ENCODE measurements at places on chromosomes 4 and X.

GRCh38 chr4:17805580-17806155 lies 4.9 kb downstream of the DCAF16 start:
- no peak for DNase-seq

- no peak for DNase-seq
These were observed 983.2 kb upstream of the IGFBP7 start for GRCh38 chr4:58093352-58093751.

GRCh38 chrX:52166840-52167239 lies 17.8 kb upstream of the MAGED4 start:
- DNase-seq: no peak

GRCh38 chr4:107740950-107741701 lies 21.1 kb upstream of the PAPSS1 start:
- no peak for DNase-seq

- DNase-seq: no peak
These were observed 198.5 kb downstream of the RELL1 start for GRCh38 chr4:37487668-37488067.

DNA sequence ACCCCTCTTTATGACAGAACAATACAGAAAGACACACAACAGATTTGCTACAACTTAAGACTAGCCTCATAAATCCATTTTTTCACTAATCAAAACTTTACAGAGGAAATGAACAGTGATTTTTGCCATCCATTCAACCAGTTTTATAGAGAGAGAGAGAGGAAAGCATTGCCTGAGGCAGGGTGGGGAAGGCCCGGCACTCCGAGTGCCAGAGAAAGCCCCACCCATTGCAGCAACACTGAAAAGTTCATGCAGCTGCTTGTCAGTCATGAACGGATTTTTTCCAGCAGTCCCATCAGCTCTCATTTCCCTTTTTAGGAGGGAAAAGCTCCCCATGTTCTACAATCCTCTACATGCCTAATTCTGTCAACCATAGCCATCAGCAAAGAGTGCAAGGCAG lies 236.9 kb downstream of the CHIC1 start:
- no peak for DNase-seq

GRCh38 chr4:124947622-124948265 lies 235.2 kb upstream of the ANKRD50 start:
- DNase-seq: no peak

GRCh38 chrX:136850441-136851175 lies 29.9 kb downstream of the RBMX start:
- no peak for DNase-seq

DNA sequence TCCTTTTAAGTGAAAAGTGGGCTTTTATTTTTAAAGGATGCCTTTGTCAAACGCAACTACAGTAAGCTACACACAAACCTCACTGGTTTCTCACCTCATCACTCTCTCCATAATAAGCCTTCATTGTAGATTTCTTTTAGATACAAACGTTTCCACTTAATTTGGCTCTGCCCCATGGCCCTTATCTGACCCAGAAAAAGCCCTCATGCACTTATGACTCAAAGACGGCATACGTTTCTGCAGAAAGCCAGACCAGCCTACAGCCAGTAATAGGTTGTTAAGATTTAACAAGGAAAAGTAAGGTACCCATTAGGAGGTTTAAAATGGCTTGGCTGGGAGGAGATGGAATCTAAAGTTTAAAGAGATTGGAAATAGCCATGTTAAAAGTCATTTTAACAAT lies 914.6 kb upstream of the INTU start:
- no peak for DNase-seq

GRCh38 chr4:84803720-84804119 lies 162.8 kb downstream of the WDFY3 start:
- DNase-seq: no peak

DNA sequence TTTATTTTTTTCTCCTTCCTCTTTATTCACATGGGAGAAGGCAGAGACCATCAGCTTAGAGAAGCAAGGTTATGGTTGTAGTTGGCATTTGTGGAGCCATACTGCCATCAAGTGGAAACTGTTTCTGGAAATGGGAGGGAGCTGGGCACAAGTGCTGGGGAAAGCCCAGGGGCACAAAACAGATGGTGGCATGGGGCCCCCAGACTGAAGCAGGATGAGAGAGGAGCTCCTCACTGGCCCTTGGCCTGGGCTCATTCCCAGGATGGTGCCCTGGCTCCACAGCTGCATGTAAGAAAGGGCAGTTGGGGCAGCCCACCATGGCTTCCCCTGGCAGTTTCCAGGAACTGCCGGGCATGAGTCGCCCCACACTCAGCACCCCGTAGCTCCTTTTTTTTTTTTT lies 59.2 kb downstream of the NBDY start:
- no peak for DNase-seq

DNA sequence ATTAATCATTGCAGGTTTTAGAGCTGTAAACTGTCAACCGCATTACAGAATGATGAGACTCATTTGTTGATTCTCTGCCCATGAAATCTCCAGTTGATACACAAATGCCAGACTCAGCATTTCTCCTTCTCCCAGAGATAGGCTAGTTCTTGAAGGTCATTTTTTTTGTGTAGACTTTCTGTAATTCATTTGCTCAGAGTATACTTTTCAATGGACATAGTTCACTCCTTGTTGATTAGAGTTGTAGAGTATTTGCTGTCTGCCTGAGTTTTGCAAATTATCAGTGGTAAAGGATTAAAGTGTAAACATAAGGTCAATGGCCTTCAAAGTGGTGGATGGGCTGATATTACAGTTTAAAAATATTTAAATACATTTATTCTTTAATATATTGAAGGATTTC lies 15.2 kb upstream of the ALB start:
- DNase-seq: no peak

DNA sequence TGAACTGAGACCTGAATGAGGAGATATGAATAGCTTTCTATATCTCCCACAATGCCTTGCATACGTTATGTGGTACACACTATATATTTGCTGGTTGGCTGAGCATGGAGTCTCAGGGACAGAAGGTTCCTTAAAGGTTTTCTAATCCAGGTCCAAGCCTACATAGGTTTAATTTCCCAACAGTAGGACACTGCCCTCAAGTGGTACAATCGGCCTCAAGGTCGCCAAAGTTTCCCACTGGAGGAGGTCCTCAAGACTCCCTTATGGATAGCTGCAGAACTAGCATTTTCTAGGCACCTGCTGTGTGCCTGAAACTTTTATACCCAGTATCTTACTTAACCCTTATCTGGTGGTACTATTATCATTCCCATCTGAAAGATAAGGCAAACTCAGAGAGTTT lies 21.0 kb upstream of the EFNB1 start:
- DNase-seq: no peak

DNA sequence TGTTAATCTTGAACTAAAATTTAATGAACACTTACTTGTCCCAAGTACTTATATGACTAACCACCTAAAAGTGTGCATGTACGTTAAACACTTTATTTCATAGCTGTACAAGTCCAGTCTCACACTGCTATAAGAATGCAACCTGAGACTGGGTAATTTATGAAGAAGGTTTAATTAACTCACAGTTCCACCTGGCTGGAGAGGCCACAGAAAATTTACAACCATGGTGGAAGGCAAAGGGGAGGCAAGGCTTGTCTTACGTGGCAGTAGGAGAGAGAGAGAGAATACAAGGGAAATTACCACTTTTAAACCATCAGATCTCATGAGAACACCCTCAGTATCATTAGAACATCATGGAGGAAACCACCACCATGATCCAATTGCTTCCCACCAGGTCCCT lies 748.7 kb upstream of the HS3ST1 start:
- no peak for DNase-seq

DNA sequence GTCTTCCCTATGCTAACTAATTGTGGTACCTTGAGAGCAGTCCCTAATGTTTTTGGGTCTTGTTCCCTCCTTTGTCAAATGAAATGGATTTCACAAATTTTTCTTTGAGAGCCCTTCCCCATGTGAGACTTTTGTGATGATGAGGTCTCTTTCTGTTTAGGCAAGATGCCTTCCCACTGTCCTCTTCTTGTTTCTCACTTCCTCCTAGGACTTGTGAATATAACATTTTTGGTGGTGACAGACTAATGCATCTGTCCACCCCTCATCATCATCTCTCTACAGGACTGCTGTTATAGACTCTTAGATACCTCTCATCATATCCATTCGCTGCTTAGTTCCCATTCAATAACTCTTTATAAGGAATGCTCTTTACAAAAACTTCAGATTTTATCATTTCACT lies 8.7 kb upstream of the ANK2 start:
- DNase-seq: no peak

- DNase-seq: no peak
These were observed at the start of gene UGT2A3 for GRCh38 chr4:68951078-68951805. UGT2A3 (minus strand) TSS chr4:68951804; CDS start chr4:68951760, 44 bp downstream.

GRCh38 chrX:72003811-72004750 lies 93.4 kb downstream of the NHSL2 start:
- peak; percentile 71 for DNase-seq

DNA sequence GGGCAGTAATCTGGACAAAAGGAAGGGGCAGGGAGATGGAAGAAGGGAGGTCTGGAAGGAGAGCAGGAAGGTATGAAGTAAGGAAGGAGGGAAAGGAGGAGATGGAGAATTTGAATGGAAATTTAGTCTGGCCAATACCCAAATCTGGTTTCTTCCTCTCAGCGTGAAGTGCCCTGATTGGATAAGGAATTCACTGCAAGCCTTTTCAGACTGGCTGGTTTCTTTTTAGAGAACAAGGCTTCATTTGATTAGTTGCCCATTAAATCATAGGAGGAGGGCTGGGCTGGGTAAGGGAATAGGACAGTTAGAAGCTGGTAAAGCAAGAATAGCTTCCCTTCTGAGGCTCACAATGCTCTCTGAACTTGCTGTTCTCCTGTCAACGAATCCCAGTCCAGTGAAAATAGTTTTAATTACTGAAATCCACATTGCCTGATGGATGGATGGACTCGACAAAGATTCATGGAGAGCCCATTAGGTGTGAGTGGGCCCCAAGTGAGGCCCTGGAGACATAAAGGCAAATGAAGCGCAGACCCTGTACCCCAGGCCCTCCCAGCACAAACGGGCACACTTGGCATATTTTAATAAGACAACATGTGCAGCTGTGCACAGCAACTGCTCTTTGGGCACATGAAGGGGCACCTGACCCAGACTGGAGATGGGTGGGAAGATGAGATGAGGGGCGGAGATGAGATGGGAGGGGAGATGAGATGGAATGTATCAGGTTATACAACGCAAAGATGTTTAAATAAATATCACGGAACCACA lies 347.1 kb upstream of the GATB start:
- DNase-seq: no peak

DNA sequence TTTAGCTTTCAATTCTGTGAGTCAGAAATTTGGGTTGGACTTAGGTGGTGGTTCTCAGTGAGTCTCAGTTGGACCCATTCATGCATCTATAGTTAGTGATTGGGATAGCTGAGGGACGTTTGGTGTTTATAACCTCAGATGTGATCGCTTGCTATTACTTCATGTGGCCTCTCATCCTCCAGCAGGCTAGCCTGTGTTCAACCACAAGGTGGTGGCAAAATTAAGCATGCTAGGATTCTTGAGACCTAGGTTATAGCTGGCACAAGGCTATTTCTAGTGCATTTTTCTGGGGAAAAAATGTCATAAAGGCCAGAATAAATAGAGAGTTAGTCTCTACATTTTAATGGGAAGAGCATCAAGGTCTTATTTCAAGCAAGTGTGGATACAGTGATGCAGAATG lies 10.9 kb upstream of the GRPR start:
- DNase-seq: no peak

DNA sequence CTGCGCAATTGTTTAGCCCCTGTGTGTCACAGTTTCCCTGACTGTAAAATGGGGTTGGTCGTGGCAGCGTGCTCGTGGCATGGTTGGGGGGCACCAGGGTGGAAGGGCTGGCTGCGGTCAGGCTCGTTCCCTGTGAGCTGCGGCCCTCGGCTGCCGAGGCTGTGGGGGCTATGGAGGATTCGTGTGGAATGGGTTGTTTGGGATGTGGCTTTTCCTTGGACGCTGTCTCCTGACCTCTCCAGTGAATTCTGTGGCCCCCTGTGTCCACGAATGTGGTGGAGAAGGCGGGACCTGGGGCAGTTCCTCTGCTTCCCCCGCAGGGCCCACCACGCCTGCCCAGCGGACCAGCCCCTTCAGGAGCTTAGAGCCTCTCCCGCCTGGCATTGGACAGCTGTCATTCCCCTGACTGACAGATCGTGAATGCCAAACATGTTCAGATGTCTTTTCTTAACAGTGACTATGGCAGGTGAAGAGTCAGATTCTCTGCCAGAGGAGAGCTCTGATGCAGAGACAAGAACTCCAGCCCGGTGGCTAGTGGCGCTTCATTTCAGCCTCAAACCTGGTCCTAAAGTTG lies 17.2 kb upstream of the HGFAC start:
- DNase-seq: no peak

- no peak for DNase-seq
These were observed 3.8 kb upstream of the ADH1B start for GRCh38 chr4:99324979-99325378.

DNA sequence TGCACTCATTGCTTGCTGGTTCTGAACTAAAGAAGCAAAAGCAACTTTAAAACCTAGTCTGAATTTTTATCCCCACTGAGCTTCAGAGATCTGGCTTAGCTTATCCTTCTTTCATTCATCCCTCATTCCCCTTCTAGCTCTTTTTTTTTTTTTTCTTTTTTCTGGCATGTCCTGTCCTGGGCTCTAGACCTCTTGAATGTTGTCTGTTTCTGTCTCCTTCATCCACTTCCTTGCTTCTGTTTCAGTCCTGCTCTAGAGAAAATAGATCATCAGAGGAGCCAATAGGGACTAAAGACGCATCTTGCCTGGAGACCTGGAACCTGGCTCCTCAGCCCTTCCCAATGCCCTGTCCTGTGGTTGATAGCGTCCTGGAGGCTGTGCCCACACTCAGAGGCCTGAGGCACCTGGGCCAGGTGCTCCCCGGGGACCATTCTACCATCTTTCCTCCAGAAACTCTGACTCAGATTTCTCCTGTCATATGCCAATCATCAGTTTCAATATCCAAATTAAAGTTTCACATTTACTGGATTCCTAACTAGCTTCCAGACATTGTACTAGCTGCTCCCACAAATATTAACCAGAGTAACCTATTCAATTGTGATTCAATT lies 115.7 kb upstream of the GATB start:
- no peak for DNase-seq

GRCh38 chr4:172978848-172979247 lies 189.8 kb upstream of the GALNT7 start:
- no peak for DNase-seq

DNA sequence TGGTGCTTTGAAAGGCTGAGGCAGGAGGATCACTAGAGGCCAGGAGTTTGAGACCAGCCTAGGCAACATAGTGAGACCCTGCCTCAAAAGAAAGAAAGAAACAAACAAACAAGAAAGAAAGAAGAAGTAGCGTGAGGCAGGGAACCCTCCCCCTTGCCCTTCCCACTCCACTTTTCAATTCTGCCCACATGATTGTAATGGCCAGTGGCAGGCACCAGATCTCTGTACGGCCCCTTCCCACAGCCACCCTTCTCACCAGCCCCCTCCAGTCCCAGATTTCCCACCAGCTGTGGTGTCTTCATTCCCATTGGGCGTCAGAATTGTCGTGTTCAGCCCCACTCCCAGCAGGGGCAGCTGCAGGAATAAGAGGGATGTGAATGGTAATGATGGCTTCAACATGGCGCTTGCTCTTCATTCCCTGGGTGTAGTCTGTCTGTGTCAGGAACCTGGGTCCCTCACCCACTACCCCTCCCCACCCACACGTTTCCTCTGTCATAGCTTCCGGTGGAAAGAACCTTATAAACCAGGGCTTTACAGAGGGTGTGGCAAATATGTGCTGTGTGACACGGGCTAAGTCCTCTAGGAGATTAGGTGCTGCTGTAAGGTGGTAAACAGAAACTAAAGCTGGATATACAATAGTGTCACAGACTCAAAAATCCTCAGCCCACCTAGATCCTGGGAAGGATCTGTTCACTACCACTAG lies at the start of gene IL2RG:
Gene IL2RG, minus strand, starts transcription at position 437 of the 703 bp plus-strand sequence. Its CDS starts 38 bp downstream, at position 399.
- DNase-seq: no peak

- DNase-seq: no peak
These were observed 291.2 kb upstream of the PPARGC1A start for GRCh38 chr4:24181005-24181404.

- no peak for DNase-seq
These were observed 116.1 kb upstream of the ZNF827 start for GRCh38 chr4:146054676-146055075.
